ENCODE measurements at places on chromosomes 11 and 22. TPM values are rescaled to one million over a fixed set of nuclear protein-coding genes. Genes with fewer than 3 reads are reported as not detected.

The NCAPH2 gene
- total RNA-seq: 36.1 TPM

The ACCS gene
- 49.2 TPM for total RNA-seq

The B3GAT1 gene
- total RNA-seq: 1.6 TPM

The CCDC116 gene
- total RNA-seq: 0.35 TPM

The CASP5 gene
- not detected for total RNA-seq

The MMP8 gene
- total RNA-seq: 2.8 TPM

The PKDREJ gene
- total RNA-seq: 0.12 TPM

The ROM1 gene
- total RNA-seq: 1.6 TPM

The DDX10 gene
- 48.9 TPM for total RNA-seq

The SMIM35 gene
- total RNA-seq: not detected

The DDI1 gene
- not detected for total RNA-seq

The SCUBE1 gene
- total RNA-seq: 10.7 TPM

The GGTLC3 gene
- 0.29 TPM for total RNA-seq

The IFITM2 gene
- 55.9 TPM for total RNA-seq

The CARD18 gene
- total RNA-seq: not detected

The SRRD gene
- total RNA-seq: 16.3 TPM

The SOX6 gene
- total RNA-seq: 58.1 TPM

The C1QTNF6 gene
- total RNA-seq: 17.7 TPM

The EXPH5 gene
- total RNA-seq: 10.3 TPM
